ENCODE measurements at places on chromosomes 5 and 9.

- DNase-seq = no peak
These were observed 480.8 kb upstream of the CCNG1 start for GRCh38 chr5:162956570-162956969.

DNA sequence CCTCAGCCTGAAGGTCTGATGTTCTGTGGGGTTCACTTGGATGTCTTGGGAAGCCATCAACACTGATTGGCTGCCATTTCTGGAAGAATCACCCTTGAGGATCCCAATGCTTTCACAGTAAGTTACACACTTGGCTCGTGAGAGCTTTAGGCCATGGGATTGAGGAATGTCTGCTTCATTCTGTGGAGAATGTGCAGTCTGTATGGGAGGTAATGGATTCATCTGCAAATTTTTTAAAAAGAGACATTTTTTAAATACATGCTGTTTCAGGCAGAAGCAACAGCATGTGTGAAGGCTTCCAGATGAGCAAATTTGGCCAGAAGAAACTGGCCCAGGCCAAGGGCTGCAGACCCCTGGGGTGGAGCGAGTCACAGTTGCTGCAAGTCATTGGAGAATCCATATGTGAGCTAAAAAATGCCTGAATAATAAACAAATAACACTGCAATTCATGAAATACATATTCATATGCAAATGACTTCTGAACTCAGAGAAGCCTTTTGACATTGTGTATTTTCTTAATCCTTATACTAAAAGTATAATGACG is 146.3 kb upstream of the RASEF start:
- DNase-seq = no peak

GRCh38 chr5:143262393-143263174 is 140.9 kb downstream of the NR3C1 start:
- no peak for DNase-seq

DNA sequence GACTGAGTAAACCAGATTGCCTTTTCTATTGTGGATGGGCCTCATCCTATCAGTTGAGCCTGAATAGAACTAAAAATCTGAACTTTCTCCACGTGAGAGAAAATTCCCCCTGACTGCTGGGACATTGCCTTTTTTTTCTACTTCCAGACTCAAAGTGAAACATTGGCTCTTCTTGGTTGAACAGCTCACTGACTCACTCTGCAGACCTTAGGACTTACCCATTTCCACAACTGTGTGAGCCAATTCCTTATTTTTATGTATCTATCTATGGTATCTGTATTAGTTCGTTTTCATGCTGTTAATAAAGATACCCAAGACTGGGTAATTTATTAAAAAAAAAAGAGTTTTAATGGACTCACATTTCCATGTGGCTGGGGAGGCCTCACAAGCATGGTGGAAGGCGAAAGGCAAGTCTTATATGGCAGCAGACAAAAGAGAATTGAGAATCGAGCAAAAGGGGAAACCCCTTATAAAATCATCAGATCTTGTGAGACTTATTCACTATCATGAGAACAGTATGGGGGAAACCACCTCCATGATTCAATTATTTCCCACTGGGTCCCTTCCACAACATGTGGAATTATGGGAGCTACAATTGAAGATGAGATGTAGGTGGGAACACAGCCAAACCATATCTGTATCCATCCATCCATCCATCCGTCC is 306.7 kb upstream of the SLC24A2 start:
- no peak for DNase-seq

GRCh38 chr5:34876275-34876674 is 37.3 kb downstream of the TTC23L start:
- no peak for DNase-seq

DNA sequence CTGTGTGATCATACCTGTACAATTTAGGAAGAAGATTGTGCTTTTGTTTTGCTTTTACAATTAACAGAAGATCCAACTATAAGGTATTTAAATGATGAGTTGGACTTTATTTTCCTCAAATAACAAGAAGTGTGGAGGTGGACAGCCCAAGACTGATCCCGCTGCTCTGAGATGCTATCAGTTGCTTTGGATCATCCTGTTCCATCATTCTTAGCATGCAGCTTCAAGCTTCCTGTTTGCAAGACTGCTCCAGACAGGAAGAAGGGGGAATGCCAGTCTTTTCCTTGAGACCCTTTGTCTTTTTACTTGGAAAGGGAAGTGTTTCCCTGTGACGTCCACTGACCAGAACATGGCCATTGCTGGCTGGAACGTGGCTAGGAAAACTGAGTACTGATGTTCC is 250.8 kb downstream of the ZSWIM6 start:
- DNase-seq = no peak

- no peak for DNase-seq
These were observed 10.3 kb upstream of the BRD3OS start for GRCh38 chr9:134014946-134015345.

GRCh38 chr9:19553441-19553840 is 144.6 kb downstream of the ACER2 start:
- DNase-seq = no peak

- DNase-seq = no peak
These were observed 72.0 kb downstream of the ZFAND5 start for GRCh38 chr9:72292874-72293607.

DNA sequence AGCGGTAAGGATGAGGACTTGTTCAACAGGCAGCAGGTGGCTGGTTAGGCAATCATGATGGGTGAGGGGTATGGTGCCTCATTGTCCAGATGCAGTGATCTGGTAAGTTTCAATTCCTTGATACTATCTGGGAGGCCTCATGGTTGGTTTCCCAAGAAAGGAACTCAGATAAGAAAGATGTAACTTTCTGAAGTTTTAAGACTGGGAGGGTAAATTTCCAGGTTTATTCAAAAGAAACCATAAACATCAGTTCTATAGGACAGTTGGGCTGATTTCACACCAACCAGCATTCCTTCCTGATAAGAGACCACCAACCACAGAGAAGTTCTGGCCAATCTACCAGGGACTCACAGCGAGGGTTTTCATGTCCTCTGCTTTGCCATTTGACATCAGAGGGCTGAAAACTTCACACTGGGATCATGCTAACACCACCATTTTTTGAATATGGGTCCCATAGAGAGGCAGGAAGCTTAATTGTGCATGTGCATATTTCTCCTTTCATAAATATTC is 773 bp upstream of the AGGF1 start:
- no peak for DNase-seq

- no peak for DNase-seq
These were observed 65.7 kb downstream of the IRX2 start for GRCh38 chr5:2685651-2686272.

DNA sequence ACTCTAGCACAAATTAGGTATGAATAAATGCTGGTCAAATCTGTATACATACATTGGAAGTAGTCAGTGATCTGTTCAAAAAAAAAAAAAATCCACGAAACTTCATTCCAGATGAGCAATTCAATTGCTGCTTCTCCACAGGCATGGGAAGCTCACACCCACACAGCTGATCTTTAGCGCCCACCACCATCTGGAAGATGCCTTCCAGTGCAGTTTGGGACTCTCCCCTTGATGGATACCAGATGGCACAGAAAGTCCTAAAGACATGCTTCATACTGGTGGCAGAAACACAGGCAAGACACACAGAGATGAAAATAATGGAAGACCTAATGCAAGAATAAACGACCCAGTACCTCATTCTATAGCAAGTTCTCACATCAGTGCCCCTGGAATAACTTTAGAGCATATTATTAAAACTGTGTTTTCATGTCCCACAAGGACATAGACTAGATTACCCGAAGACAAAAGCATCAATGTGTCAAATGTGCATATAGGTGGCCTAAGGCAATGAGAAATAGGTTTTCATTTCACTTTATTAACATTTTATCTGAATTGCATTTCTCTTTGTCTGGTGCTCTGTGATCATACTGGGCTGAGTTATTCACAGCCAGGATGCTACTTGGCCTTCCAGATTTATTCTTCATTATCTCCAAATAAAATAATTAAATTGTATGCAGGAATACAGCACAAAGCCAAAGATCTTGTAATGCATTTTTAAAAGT is 135.4 kb upstream of the TAS2R1 start:
- DNase-seq = no peak

GRCh38 chr9:36765468-36766341 is 193.0 kb downstream of the MELK start:
- DNase-seq = peak; percentile 83

- DNase-seq = no peak
These were observed 19.4 kb downstream of the CSF1R start for GRCh38 chr5:150066901-150067396.

DNA sequence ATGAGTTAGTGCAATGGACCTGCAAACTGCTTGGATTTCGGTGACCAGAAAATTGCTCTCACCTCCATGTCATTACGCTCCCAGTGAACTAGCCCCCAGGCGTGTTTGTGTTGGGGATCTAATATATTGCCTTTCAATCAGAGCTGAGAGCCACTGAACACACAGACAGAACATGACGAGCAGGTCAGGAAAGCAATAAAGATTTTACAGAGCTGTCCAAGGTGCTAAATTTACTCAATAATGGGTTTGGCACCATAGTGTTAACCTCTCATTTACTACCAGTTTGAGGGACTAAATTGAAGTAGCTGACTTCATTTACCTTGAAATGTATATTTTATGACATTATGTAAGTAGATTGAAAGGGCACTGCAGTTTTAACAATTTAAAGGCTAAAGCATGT is 383.0 kb downstream of the EBF1 start:
- DNase-seq = no peak

DNA sequence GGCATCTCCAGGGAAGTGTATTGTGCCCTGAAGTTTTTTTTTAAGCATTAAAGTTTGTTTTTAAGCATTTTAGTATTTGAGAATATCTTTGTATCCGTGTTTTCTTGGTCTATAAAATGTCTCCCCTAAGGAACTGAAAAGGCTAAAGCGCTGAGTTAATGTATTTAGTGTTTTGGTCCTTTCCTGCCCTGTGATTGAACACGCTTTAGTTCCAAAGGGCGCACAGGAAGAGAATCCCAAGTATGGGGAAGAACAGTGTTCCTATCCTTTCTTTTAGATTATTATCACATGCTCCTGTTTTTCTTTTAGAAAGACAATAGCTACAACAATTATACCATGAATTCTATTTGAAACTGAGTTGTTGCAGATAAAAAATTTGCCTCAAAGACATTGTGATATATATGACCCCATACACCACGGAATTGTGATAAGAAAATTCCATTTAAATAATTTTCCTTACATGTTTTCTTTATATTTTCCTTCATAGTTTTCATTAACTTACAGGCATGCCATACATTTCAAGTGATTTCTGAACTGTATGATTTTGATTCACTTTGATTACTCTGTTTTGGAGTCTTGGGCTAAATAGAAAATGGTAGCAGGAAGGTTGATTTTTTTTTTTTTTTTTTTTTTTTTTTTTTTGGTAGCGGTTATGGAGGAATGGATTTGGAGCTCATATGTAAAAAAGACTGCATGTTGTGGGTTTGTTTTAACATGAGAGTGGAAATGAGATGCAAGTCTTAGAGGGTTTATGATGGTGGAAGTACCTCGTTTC is 3.1 kb downstream of the HSPA4 start:
- no peak for DNase-seq

DNA sequence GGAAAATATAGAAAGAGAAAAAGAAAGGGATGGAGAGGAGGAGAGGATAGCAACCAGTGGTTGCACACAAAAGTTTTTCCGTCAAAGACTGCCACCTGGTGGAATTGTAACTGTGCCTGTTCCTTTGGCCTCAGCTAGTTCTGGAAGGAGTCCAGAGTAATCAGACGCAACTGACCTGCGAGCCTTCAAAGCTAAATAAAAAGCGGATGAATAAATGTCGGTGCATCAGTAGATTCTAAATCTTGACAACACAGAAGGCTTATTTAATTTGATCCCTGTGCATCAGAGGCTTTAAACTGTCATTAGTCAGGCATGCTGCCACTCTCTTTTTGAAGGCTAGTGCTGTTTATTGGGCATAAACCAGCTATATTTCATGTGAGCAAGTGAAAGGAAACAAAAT is 132.9 kb upstream of the ACO1 start:
- peak; percentile 40 for DNase-seq

DNA sequence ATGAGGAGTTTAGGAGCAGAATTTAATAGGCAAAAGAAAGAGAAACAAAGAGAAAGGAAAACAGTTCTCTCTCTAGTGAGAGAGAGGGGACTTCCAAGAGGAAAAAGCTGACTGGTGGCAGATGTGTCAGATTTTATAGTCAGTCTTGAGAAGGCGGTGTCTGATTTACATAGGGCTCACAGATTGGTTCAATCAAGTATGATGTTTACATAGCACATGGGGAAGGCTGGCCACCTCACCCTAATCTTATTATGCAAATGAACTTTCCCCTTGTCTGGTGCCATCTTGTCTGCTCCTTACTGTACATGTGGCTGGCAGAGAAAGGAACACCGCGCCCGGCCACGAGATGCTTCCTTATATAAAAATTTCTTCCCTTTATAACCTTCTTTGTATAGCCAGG is 24.7 kb downstream of the UNC13B start:
- no peak for DNase-seq

DNA sequence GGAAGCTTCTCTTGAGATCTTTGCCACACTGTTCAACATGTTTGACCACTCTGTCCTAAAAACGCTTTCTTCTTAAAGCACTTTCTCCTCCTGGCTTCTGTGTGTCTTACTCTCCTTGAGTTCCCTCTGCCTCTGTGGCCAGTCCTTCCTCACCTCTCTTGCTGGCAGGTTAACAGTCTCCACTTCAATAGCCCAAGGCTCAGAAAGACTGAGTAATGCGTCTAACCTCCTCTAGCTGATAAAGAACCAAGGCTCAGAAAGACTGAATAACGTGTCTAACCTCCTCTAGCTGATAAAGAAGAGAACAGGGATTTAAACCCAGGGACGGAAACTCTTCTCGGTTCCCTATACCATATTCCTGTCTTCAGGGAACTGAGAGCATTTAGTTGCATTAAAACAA is 205.2 kb downstream of the AOPEP start:
- DNase-seq = no peak

- DNase-seq = no peak
These were observed 141.6 kb downstream of the GHR start for GRCh38 chr5:42564689-42565356.

- DNase-seq = peak; percentile 77
These were observed at the start of gene VLDLR for GRCh38 chr9:2621722-2622460. TSS of gene VLDLR (plus strand) at chr9:2621787. CDS start at chr9:2622190, 403 bp downstream.

- DNase-seq = no peak
These were observed 84.9 kb downstream of the PRELID2 start for GRCh38 chr5:145750199-145750598.

DNA sequence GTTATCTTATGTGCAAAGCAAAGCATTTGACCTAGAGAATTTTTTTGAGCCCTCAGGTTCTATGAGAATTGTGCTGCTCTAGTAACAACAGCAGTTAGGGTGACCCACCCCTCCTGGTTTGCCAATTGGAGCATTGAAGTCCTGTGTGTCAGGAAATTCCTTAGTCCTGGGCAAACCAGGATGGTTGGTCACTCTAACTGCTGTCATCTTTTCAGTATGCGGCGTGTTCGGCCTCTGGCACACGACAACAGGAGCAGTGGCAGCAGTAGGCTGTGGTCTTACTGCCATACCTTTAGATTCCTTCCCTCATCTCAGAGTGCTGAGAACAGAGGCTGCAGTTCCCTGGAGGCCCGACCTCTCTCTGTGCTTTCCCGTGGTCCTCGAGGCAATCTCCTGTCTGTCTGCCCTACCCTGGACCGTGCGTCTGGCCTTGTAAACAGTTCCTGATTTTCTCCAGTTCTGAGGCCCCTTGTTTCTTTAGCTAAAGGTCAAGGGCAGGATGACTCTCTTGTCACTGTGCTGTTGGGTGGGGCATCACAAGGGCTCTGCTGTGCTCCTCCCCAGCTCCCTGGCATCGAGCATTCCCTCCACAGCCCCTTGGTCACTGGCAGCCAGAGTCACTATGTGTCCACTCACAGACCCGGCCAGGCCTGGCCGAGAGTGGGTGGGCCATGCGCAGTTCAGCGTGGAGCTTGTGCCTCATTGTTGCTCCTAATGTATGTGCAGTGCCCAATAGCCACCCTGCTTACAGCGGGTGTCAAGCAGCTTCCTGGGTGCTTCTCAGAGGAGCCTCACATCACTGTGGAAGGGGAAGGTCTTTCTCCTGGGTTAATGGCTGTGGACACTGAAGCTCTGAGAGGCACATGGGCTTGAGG is 18.5 kb upstream of the COL15A1 start:
- DNase-seq = no peak
